CD4-positive, alpha-beta memory T cell (primary cell): ENCODE measurements at places on chromosomes 12 and 14.

DNA sequence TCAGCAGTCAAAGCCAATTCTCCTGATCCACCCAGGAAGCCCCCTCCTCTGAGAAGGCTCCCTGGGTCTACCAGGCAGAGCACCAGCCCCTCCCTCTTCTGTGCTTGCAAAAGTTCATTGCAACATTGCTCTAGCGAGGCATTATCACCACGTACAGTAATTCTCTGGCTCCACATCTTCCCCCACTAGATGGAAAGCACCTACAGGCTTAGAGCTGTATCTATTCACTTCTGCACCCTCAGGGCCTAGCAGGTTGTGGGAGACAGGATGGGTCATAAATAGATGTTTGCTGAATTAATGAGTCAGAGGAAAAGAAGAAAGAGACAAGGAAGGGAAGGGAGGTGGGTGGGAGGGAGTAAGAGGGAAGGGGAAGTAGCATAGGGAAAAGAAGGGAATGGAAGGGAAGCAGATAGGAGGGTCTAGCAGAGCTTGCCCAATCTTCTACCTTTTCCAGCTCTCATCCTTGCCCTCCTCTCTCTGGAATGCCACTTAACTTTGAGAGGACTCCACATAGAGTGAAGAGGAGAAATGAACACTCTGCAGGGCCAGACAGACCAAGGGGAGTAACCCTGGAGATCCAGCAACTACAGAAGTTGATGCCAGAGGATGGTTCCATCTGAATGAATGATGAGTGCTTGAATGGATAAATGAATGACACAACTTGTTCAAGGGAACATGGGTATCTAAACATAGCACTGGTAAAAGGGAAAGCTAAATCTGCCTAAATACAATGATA, 42.0 kb upstream of the NT5DC3 start:
- no peak for DNase-seq

DNA sequence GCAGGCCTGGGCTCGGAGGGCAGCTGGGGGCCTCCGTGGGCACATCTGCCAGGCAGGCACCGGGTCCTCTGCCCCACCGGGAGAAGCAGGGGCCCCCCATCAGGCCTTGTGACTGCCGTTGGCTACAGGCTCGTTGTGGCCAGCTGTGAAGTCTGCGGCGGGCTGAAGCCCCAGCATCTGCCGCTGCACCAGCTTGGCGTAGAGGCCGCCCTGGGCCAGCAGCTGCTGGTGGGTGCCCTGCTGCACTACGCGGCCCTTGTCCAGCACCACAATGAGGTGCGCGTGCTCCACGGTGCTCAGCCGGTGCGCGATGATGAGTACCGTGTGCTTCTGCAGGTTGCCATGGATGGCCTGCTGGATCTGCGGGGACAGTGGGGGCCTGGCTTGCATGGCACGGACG, 33.9 kb upstream of the VPS37B start:
- DNase-seq: no peak

GRCh38 chr14:90624732-90625400, 191.4 kb downstream of the TTC7B start:
- DNase-seq: no peak

- DNase-seq: no peak
Observed at GRCh38 chr14:60276347-60276746, 27.3 kb downstream of the PPM1A start.

DNA sequence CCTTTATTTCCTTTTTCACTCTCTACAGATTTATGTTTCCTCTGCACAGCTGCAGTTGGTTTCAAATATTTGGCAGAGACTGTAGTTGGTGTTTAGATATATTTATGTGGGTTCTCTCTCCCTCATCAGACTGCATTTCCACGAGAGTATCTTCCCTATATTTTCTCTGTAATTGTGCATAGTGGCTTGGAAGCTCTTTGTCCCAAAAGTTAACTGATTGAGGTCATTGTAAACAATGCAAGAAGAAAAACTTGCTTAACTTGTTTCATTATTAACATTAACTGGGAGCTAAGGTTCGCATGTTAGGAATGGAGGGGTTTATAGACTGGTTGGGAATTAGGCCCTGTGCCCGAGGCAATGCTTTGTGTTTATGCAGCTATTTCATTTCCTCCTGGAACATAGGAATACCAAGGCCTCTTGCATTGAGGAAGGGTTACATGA, 216.9 kb upstream of the HMGA2 start:
- no peak for DNase-seq

DNA sequence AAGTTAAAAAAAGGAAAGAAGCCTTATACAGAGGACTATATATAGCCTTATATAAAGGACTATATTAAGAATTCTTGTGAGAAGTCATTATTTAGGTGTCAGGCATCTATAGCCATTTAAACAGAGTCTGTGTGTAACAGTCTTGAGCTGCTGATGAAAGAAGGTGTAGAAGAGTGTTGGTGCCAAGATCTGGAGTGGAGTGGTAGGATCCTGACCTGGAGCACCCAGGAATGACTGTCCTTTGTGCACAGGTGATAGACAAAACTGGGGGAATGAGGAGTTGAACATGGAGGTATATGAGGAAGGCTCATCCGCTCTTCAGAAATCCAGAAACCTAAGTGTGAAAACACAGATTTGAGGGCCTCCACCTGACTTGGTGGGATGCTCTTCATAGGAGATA, 747.3 kb downstream of the NRXN3 start:
- DNase-seq: no peak

- DNase-seq: no peak
Observed at GRCh38 chr12:11814374-11814773, 164.9 kb downstream of the ETV6 start.

DNA sequence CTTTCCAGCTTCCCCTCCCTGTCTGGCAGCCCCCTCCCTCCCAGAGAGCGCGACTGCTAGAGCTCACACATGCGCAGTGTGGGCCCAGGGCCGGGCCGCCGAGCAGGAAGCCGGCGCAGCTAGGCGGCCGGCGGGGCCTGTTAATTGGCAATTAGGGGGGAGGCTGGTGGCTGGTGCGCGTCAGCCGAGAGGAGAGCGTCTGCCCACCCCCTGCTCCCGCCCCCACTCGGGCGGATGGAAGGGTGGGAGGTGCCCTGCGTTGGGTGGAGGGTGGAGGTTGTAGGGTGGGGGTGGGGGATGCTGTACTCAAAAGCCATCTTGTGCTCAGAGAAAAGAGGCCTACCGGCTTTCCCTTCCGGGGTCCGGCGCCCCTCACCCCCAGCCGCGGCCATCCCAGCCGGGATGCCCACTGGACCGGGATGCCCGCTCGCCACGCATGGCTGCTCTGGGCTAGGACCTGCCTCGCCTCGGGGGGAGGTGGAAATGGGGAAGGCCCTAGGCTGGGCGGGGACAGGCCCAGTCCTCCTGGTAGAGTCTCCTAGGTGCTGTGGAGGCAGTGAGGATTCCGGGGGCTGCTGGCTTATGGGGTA, 9.2 kb downstream of the HOXC8 start:
- DNase-seq: peak; percentile 67

GRCh38 chr12:43861840-43862150, 25.9 kb downstream of the TMEM117 start:
- DNase-seq: no peak
